ENCODE measurements at places on chromosomes 2 and 18. TPM values are rescaled to one million over a fixed set of nuclear protein-coding genes. Genes with fewer than 3 reads are reported as not detected.

DNA sequence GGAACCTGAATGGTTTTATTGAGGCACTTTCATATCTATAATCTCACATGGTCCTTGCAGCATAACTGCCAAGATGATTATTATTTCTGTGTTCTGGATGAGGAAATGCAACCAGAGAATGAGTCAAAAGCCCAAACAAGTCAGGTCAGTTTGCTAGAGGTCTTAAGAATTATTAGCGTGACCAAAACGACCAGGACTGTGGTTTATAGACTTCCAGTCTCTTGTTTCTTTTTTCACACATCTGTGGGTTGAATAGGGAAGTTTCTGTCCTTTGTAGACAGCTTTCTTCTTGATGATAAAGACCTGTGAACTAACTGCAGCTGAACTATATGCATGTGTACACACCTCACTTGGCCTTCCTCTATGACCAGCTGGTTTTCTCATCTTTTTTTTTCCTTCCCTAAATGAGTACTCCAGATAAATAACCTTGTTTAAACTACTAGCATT is 13.9 kb downstream of the ADAM23 start:
- no peak overlapping the region for H3K27ac ChIP-seq
- no peak for DNase-seq
- no peaks in the 10 kb centered on the region for H3K36me3 ChIP-seq
- no peak overlapping the region for H3K4me3 ChIP-seq

DNA sequence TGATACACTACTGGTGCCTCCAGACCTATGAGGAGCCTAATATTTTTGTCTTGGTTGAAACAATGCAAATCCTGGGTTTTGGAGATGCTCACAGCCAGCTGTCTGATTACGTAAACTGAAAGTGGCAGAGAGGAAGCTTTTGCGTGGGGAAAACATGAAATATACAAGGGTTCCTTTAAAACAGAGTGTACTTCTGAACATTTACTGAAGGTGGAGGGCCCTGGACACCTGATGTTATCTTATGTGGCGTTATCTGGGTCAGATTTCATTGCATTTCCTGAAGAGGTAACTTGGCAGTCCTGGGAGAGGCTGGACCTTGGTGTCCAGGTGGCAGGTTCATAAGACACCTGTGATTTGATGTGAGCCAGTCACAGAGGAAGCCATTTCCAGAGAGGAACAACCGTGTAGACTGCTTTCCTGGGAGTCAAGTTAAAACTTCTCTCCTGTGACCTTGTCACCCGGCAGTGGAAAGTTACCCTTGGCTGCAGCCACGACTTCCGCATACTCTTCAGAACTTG is 105.0 kb downstream of the NEDD4L start:
- no peaks in the 10 kb centered on the region for H3K36me3 ChIP-seq
- no peak overlapping the region for H3K27ac ChIP-seq
- no peak for DNase-seq
- no peaks in the 10 kb centered on the region for H3K27me3 ChIP-seq
- no peak overlapping the region for H3K4me3 ChIP-seq

GRCh38 chr2:239363946-239364637 is 36.7 kb downstream of the HDAC4 start:
- H3K27ac ChIP-seq, result no peak overlapping the region
- no peak for DNase-seq
- H3K4me3 ChIP-seq, result no peak overlapping the region

DNA sequence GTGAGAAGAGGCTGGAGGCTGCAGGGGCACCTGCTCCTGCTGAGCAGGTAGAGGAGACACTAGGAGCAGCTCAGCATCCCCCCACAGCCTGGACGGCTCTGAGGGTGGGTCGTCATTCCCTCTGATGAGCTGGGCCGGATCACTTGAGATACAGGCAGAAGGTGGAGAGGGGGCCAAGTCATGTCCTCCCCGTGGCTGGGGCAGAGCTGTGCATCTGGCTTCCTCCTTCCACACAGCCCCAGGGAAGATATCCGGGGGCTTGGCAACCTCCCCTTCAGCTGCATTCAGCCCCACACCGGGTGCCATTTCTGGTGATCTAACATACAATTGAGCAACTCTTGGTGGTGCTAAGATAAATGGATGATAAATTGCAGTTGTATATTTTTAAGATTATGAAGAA is 236.9 kb downstream of the LDLRAD4 start:
- peaks cover 30% of the 10 kb centered on the region for H3K36me3 ChIP-seq
- H3K4me1 ChIP-seq, result peaks cover 87% of the 10 kb centered on the region
- H3K27ac ChIP-seq, result peak overlapping the region; percentile 67
- H3K4me3 ChIP-seq, result no peak overlapping the region
- H3K27me3 ChIP-seq, result no peaks in the 10 kb centered on the region

DNA sequence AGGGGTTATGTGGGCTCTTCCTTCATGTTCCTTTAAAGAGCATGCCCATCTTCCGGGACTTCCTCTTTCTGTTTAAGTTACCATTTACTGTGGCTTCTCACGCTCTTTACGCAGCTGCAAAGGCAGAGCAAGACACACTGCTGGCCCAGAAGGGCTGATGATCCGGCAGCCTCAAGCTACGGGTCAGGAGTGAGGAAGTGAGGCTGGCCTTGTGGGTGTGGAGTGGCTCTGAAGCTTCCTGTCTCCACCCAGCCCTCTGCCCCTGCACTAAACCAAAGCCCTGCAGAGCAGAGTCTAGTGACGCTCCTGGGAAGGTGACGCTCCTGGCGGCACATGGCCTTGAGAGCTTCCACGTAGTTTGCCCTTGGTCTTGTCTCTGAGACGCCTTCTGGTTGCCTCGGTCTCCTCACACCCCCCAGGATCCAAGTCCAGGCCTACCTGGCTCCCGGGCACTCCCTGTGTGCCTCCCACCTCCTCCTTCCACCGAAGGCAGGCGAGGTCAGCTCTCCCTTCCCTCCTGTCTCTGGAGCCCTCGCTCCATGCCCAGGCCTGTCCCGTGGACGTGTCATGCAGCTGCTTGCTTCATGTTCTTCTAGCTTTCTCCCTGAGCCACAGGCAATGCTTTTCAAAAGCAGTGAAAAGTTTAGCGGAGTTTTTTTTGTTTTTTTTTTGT is 50.3 kb downstream of the ARL4C start:
- no peaks in the 10 kb centered on the region for H3K27me3 ChIP-seq
- H3K4me1 ChIP-seq, result peaks cover 76% of the 10 kb centered on the region
- DNase-seq, result no peak
- H3K4me3 ChIP-seq, result no peak overlapping the region
- H3K27ac ChIP-seq, result peak overlapping the region; percentile 94

- peak; percentile 88 for DNase-seq
- H3K36me3 ChIP-seq, result no peaks in the 10 kb centered on the region
- H3K27me3 ChIP-seq, result no peaks in the 10 kb centered on the region
- H3K27ac ChIP-seq, result peak overlapping the region; percentile 31
- peaks cover 45% of the 10 kb centered on the region for H3K4me1 ChIP-seq
- H3K4me3 ChIP-seq, result peak overlapping the region; percentile 21
Measured at GRCh38 chr2:8583400-8584173, 98.3 kb upstream of the ID2 start.

DNA sequence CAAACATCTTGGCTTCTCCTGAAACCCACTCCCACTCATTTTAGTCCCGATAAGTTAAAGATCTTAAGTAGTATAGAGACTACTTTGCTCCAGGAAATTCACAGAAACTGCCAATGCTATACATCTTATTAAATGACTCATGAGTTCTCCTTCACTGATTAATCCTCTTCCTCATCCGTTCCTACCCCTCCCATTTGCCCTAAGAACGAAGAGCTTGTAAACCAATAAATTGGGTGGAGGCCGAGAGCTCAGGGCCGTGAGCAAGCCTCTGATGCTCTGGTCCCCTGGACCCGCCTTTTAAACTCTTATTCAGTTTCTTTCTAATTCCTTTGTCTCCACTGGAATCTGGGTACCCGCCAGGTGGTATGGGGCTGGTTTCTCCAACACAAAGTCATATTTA is 68.6 kb downstream of the METTL8 start:
- no peaks in the 10 kb centered on the region for H3K27me3 ChIP-seq
- no peaks in the 10 kb centered on the region for H3K4me1 ChIP-seq
- H3K27ac ChIP-seq, result no peak overlapping the region
- H3K4me3 ChIP-seq, result no peak overlapping the region
- H3K36me3 ChIP-seq, result no peaks in the 10 kb centered on the region

GRCh38 chr2:167729911-167730310 is 517.5 kb downstream of the STK39 start:
- no peaks in the 10 kb centered on the region for H3K4me1 ChIP-seq
- DNase-seq, result no peak
- H3K4me3 ChIP-seq, result no peak overlapping the region
- no peaks in the 10 kb centered on the region for H3K36me3 ChIP-seq

DNA sequence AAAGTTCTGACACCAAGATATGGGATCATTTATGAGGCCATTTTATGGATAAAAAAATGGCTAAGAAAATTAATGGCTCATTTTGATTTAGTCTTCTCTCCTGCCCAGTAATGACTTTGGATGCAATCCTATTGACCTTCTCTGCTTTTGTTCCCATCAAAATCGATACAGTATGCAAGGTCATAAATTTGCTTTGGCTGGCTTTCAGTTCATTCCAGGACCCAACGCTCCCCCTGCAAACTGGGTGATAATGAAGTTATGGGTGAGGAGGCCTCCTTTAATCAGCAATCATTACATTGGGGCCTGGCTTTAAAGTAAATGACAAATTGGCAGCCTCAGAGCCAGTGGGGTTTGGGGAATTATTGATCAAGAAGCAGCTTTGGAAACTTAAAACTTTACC is 351.8 kb upstream of the GYPC start:
- DNase-seq, result no peak
- no peaks in the 10 kb centered on the region for H3K4me1 ChIP-seq
- H3K27me3 ChIP-seq, result no peaks in the 10 kb centered on the region
- no peak overlapping the region for H3K27ac ChIP-seq

DNA sequence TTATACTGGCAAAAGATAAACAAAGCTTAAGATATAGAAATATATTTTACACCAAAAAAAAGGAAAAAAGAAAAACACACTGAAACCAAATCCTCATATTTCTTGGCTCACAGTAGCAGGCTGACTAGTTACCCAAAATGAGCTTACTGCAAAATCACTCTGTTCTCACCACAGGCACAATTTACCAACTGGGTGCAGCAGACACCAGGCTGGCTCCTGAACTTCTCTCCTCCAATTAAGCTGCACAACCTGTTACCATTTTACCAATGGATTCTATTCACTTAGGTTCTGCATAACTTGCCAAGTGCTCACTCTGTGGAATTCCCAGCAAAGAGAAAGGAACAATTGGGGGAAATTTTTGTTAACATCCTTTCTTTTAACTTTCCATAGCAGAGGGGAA is 679.3 kb downstream of the ZEB2 start:
- H3K4me3 ChIP-seq, result no peak overlapping the region
- H3K27me3 ChIP-seq, result no peaks in the 10 kb centered on the region
- no peaks in the 10 kb centered on the region for H3K4me1 ChIP-seq

DNA sequence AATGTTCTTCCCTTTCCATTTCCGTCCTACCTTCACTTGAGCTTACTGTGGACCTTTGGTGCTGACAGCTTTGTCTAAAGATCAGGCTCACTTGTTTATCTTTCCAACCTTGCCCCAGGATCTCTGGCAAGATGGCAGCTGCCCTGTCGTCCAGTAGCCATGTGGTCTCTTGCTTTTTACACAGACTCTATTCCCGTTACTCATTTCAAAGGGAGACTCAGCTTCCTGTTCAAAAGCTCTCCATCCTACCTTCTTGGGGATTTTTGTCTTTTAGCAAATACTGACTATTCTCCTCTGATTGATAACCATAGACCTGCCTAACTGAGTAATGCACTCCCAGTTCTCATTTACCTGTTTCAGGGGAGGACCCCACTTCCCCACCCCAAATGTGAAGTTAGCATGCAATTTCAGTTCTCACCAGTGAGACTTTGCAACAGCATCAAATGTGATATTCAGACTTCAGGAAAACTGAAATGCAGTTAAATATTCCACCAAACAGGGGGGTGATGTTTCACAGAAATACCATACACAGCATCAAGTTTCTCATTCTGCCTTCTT is 184.4 kb downstream of the MYO3B start:
- no peak overlapping the region for H3K27ac ChIP-seq
- H3K4me3 ChIP-seq, result no peak overlapping the region
- no peaks in the 10 kb centered on the region for H3K36me3 ChIP-seq
- H3K27me3 ChIP-seq, result no peaks in the 10 kb centered on the region

- H3K27me3 ChIP-seq, result no peaks in the 10 kb centered on the region
- H3K27ac ChIP-seq, result no peak overlapping the region
- no peak overlapping the region for H3K4me3 ChIP-seq
- DNase-seq, result no peak
- no peaks in the 10 kb centered on the region for H3K36me3 ChIP-seq
Measured at GRCh38 chr2:172350839-172351479, 76.4 kb upstream of the ITGA6 start.

GRCh38 chr2:128753321-128753720 is 434.7 kb upstream of the HS6ST1 start:
- H3K27ac ChIP-seq, result no peak overlapping the region
- no peak overlapping the region for H3K4me3 ChIP-seq
- H3K36me3 ChIP-seq, result no peaks in the 10 kb centered on the region

GRCh38 chr18:12312976-12313375 is 4.9 kb downstream of the TUBB6 start:
- DNase-seq, result no peak
- no peaks in the 10 kb centered on the region for H3K4me1 ChIP-seq
- peaks cover 23% of the 10 kb centered on the region for H3K27me3 ChIP-seq
- H3K27ac ChIP-seq, result no peak overlapping the region
- H3K36me3 ChIP-seq, result no peaks in the 10 kb centered on the region

GRCh38 chr18:59719544-59720181 is 22.4 kb upstream of the CCBE1 start:
- H3K36me3 ChIP-seq, result no peaks in the 10 kb centered on the region
- no peaks in the 10 kb centered on the region for H3K4me1 ChIP-seq
- no peak overlapping the region for H3K27ac ChIP-seq
- no peak overlapping the region for H3K4me3 ChIP-seq
- no peak for DNase-seq

- H3K27ac ChIP-seq, result peak overlapping the region; percentile 50
- H3K4me1 ChIP-seq, result peaks cover 3% of the 10 kb centered on the region
- H3K27me3 ChIP-seq, result no peaks in the 10 kb centered on the region
Measured at GRCh38 chr2:174023591-174024523, 58.7 kb upstream of the SP3 start.

DNA sequence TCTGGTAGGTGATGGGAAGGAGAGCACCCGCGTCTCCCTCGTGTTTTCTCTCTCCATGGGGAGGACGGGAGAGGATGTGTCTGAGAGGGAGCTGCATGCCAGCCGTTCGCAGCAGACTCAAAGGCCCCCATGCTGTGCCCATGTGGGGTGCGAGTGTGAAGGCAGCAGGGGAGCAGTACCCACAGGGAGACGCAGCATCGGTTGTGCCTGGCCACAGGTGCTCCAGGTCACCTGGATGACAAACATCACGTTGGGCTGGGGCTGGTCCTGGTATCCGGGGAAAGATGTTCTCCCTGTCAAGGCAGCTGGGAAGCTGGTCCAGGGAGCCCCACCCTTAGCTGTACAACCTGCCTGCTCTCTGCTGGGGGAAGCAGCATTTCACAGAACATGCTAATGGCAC is 119.5 kb upstream of the SALL3 start:
- H3K36me3 ChIP-seq, result no peaks in the 10 kb centered on the region
- no peaks in the 10 kb centered on the region for H3K4me1 ChIP-seq
- H3K27me3 ChIP-seq, result no peaks in the 10 kb centered on the region
- no peak overlapping the region for H3K27ac ChIP-seq
- H3K4me3 ChIP-seq, result no peak overlapping the region

GRCh38 chr2:150487537-150488429 is at the start of gene RND3:
Gene RND3, minus strand, starts transcription at chr2:150487667. Its CDS starts 250 bp downstream, at chr2:150487417.
- peak within 1 kb of the TSS; percentile 64 for H3K27ac ChIP-seq
- peak; percentile 14 for DNase-seq
- H3K4me3 ChIP-seq, result peak within 1 kb of the TSS; percentile 29
- no peaks in the 10 kb centered on the region for H3K4me1 ChIP-seq

Gene MC5R
- 0.61 TPM for total RNA-seq

Gene PLCL1
- 16.5 TPM for total RNA-seq

Gene POTEJ
- total RNA-seq, result 0.09 TPM

Gene RPRM
- 0.38 TPM for total RNA-seq

Gene CIB4
- 0.19 TPM for total RNA-seq

Gene SIX3
- not detected for total RNA-seq
